ENCODE measurements at places on chromosomes 2 and 18.

DNA sequence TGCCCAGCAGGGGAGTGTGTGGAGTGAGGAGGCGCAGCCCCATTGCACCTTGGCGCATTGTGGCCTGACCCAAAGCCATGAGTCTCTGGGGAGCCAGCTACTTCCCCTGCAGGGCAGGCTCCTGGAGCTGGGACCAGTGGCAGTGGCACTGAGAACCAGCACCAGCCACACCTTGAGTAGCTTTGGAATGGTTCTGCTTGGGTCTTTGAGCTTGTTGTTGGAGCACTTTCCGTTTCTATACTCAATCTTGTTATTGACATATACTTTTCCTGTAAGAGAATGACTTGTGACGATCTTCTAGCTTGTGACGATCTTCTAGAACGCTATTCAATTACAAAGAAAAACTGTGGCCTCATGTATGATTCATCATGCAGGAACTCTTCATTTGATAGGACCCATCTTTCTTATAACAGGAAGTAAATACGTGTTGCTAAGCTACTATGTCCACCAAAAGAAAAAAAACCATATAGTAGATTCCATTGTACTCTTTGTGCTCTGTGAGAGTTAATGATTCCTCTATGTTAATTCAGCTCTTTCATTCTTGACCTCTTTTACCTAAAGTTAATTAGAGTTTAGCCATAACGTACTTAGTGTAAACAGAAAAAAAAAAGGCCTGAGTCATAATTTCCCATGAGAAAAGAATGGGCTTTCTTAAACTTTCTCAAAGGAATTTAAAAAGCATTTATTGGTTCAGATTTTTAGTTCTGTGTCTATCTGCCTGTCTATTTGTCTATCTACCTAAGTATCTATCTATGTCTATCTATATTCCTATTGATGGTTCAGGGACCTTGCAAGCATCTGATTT is 113.1 kb downstream of the GATA6 start:
- DNase-seq, result peak; percentile 51

GRCh38 chr2:210318486-210318885 is 3.5 kb upstream of the MYL1 start:
- DNase-seq, result no peak

DNA sequence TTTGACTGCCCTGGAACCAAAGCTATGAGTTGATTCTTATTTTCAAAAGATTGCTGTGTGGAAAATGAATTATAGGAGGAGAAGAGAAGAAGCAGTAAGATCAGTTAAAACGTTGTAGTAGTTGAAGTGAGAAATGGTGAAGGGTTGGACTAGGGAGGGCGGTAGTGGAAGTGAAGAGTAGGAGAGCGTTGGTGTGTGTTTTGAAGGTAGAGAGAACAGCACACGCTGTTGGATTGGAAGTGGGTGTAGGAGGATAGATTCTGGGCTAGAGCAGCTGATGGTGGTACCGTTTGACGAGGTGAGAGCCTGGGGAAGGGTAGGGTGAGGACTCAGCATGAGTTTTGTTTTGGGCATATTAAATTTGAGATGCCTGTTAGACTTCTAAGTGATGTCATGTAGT is 18.4 kb downstream of the RIOK3 start:
- DNase-seq, result no peak

- no peak for DNase-seq
Measured at GRCh38 chr2:39497082-39497801, 60.2 kb upstream of the MAP4K3 start.

Data from NCI-H460 (cell line).